ENCODE measurements at places on chromosomes 5 and 9.

DNA sequence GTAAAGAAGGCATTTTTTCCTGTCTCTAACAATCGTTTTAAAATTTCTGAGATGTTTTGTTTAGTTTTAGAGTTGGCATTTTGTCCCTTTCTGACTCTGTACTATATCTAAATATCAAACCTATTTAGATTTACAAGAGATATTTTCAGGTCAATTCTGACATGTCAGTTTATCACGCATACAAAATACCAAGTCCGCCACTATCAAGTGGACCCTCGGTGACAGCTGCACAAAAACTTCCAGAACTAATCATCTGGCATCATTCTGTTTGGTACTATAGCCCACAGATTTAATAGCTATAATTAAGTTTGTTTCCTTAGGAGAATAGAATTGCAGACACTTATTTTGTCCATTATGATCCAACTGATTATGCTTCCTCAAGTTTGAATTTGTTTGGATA lies 1278.2 kb downstream of the CDH12 start:
- DNase-seq: no peak

DNA sequence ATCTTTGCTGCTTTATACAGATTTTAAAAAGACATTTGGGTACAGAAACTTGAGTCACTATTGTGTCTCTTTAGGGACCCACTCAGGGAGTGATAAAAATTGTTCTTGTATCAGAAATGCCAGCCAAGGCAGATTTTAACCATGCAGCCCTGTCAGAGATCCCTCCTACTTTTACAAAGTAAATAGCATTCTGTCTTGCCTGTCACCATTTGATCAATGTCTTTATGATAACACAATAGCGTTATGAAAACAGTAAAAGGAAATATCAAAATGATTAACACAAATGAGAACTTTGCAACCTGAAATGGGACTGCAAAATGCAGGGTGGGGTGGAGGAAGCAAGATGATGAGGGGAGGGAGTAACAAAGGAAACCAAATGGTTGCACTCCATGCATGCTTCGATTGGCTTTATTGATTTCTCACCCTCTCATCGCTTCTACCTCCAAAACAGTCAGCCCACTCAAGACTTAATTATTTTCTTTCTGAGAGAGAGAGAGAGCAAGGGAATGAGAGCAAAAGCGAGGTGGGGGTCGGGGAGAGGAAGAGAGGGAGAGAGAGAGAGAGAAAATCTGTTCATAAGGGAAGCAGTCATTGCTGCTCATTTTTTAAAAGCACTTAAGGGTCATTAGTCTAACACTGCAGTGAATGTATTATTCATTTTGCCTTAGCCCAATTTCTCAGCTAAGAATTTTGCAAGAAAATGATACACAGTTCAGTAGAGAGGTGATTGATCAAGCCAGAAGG lies 576.5 kb downstream of the CSNK1G3 start:
- DNase-seq: no peak

DNA sequence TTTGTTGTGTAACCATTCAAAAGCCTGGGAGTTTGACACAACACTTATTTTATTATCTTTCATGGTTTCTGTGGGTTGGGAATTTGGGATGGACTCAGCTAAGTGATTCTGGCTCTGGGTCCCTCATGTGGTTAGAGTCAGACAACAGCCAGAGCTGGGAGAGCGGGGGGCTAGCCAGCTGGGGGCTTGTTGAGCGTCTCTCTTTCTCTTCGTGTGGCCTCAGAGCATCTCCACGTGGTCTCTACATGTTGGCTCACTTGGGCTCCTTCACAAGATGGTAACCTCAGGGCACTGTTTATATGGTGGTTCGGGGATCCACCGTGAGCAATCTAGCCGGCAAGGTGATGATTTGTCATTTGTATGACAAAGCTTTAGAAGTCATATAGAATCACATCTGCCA lies 73.6 kb downstream of the FSTL4 start:
- DNase-seq: no peak

- no peak for DNase-seq
Measured at GRCh38 chr9:116565986-116566385, 121.1 kb upstream of the TRIM32 start.

GRCh38 chr5:56693220-56693579 lies 122.1 kb upstream of the MAP3K1 start:
- no peak for DNase-seq

DNA sequence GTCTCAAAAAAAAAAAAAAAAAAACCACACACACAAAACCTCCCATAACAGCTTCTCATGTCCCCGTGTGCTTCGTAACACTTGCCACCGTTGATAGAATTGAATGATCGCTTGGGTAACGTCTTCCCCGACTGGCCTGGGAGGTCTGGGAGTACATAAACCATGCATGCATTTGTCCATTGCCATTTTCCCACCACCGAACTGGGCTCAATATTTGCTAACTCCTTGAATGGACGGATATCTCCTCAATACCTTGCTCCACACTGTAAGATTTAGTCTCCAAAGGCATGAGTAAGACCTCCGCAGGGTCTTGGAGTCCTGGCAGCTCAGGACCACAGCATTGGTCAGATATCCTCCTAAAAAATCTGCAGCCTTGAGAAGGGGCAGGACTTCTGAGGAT lies 3.2 kb upstream of the P4HA2 start:
- DNase-seq: no peak

GRCh38 chr9:116380496-116380995 lies 227.0 kb downstream of the PAPPA start:
- DNase-seq: no peak

DNA sequence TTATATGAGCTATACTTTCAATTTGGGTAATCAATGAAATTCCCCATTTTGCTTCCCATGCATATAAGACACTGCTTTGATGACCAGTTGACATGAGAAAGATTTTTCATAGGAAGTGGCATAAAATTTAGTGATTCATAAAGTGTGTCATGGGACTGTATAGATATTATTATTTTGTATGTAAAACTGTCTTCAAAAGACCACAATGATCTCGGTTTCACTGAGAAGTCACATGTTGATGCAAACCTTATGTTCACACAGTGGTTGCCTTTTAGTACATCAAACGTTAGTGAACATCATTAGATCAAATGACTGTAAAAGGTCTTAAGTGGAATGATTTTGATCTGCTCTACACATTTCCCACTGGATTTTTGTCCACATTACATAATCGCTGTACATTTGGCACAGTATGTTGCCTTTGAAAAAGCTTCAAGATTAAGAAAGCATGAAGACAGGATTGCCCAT lies 349.2 kb upstream of the MEF2C start:
- DNase-seq: no peak

- DNase-seq: no peak
Measured at GRCh38 chr5:67201897-67202549, 5.4 kb upstream of the CD180 start.

DNA sequence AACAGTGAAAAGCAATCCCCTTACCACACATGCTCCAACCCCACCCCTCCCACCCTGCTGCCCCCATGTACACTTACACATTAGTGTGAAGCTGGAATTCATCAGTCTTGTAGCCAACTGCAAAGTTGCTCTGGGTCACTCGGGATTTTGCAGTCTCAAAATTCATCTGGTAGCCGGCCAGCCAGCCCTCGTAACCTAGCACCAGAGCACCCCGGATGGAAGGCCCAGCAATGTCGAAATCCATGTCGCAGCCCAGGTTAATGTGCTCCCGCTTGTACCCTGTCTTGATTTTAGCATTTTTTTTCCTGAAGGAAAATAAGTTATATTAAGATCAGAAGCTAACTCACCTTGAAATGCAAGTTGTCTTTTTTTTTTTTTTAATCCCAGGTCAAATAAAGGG lies 12.2 kb upstream of the C5orf15 start:
- DNase-seq: no peak

- no peak for DNase-seq
Measured at GRCh38 chr9:34563262-34563661, 26.3 kb downstream of the CNTFR start.

- no peak for DNase-seq
Measured at GRCh38 chr9:28177925-28178324, 604.6 kb upstream of the C9orf72 start.

GRCh38 chr9:120480707-120481106 lies 99.3 kb downstream of the CDK5RAP2 start:
- DNase-seq: peak; percentile 35

GRCh38 chr9:129620669-129621295 lies at the start of gene C9orf50:
Gene C9orf50 (minus strand): TSS chr9:129621101. CDS start chr9:129620574, 527 bp downstream.
- DNase-seq: peak; percentile 46

Measured in NCI-H345 (cell line).